ENCODE measurements at places on chromosomes 11 and 22.
A peak's percentile ranks its signal among the peaks of the same experiment; 100 is the strongest.

GRCh38 chr22:32340411-32340810 is 17.3 kb upstream of the RFPL3 start:
- peaks cover 25% of the 10 kb centered on the region for H3K27me3 ChIP-seq
- no peak for DNase-seq
- H3K36me3 ChIP-seq: no peaks in the 10 kb centered on the region
- H3K4me3 ChIP-seq: no peak overlapping the region

DNA sequence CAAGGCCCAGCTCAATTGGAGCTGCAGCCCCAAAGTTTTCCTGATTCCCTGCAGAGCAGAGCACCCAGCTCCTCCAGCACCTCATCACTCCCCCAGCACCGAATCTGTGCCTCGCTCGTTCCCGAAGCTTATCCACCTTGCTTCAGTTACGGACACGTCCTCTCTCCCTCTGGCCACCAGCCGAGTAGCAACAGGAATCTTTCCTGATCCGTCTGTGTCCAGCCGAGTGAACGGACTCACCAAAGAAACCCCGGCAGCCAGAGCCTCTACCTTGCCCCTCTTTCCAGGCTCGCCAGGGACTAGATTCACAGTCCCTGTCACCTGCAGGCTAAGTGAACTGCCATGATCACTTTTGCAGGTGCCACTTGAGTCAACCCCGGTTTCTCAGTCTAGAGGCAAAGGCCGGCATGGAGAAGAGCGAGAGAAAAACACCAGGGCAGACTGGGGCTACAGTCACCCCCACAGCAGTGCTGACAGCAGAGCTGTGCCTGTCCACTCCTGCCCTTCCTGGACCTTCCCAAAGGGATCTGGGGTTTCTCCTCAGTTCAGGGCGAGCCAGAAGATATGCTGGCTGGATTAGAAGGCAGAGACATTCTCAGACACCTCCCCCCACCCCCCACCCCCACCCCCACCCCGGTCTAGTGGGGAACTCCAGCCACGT is 32.3 kb downstream of the BID start:
- H3K36me3 ChIP-seq: no peaks in the 10 kb centered on the region
- H3K4me1 ChIP-seq: peaks cover 9% of the 10 kb centered on the region
- H3K27ac ChIP-seq: no peak overlapping the region
- no peak overlapping the region for H3K4me3 ChIP-seq
- H3K27me3 ChIP-seq: no peaks in the 10 kb centered on the region
- DNase-seq: no peak

- DNase-seq: no peak
- no peak overlapping the region for H3K27ac ChIP-seq
- no peak overlapping the region for H3K4me3 ChIP-seq
- peaks cover 26% of the 10 kb centered on the region for H3K27me3 ChIP-seq
Observed at GRCh38 chr11:44633641-44634040, 68.2 kb downstream of the CD82 start.

- H3K27me3 ChIP-seq: peaks cover 5% of the 10 kb centered on the region
- H3K27ac ChIP-seq: no peak overlapping the region
- no peaks in the 10 kb centered on the region for H3K36me3 ChIP-seq
- no peaks in the 10 kb centered on the region for H3K4me1 ChIP-seq
Observed at GRCh38 chr11:111173221-111173620, 72.3 kb upstream of the POU2AF2 start.

- H3K27ac ChIP-seq: no peak overlapping the region
- H3K4me3 ChIP-seq: no peak overlapping the region
- no peak for DNase-seq
- no peaks in the 10 kb centered on the region for H3K4me1 ChIP-seq
Observed at GRCh38 chr11:130478881-130479280, 30.4 kb downstream of the ADAMTS15 start.

DNA sequence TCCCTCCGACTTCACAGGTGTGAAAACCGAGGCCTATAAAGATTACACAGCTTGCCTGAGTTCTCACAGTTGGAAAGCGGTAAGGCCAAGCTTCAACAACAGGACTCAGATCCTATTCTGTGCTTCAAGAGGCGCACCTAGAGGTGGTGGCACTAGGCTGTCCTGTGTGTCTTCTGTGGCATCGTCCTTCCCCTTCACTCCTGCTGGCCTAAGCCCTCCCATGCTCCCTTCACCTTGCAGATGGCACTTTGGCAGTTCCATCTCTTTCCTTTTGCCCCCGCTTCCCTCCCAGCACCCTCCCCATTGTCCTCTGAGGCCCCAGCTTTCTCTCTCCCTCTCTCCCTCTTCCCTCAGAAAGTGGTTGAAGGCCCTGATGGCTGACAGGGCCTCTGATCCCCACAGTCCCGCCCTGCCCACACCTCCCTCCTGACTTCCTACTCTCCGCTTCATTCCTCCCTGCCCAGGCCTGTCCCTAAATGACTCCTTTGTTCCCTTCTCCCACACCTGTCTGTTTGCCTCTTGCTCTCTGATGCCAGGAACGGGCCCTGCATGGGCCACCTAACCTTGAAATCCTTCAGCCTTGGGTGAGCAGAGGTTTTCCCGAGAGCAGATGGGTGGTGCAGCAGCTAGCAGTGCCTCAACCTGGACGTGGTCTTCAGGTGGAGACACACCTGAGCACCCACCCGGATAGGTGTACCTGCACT is 5.8 kb downstream of the TRIM29 start:
- no peak for DNase-seq
- H3K4me1 ChIP-seq: no peaks in the 10 kb centered on the region
- peaks cover 4% of the 10 kb centered on the region for H3K27me3 ChIP-seq
- H3K27ac ChIP-seq: no peak overlapping the region

DNA sequence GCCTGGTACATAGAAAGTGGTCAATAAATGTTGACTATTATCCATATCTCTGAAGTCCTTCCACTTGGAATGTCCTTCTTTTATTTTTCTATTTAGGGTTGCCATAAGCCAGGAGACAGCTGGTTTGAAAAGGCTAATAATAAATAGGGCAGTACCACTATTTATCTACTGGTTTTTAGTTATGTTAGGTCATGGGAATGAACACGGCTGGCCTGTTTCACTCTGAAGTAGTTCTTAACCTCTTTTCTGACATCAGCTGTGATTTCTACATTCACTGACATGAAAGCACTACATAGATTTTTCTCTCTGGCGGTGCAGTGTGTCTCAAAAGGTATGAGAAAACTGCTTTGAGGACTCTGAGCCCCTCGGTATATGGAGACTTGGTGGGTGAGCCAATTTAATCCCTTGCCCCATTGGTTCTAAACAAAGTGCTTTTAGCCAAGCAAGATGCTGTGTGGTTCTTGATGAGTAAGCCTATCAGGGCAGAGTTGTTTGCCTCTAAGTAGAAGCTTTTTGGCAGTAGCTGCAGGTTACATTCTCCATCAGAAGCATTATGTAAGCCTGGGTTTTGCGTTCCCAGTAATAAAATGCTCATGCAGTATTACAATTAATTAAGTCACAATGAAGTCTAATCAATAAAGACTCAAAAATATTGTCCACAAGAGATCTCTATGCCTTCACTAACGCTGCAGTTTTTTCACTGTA is 48.7 kb upstream of the APOA1 start:
- no peak for DNase-seq
- H3K4me3 ChIP-seq: no peak overlapping the region
- H3K27ac ChIP-seq: no peak overlapping the region
- no peaks in the 10 kb centered on the region for H3K27me3 ChIP-seq

- no peaks in the 10 kb centered on the region for H3K36me3 ChIP-seq
- no peak for DNase-seq
- H3K27me3 ChIP-seq: peaks cover 28% of the 10 kb centered on the region
- no peak overlapping the region for H3K4me3 ChIP-seq
Observed at GRCh38 chr11:12705874-12706273, 31.7 kb downstream of the TEAD1 start.

DNA sequence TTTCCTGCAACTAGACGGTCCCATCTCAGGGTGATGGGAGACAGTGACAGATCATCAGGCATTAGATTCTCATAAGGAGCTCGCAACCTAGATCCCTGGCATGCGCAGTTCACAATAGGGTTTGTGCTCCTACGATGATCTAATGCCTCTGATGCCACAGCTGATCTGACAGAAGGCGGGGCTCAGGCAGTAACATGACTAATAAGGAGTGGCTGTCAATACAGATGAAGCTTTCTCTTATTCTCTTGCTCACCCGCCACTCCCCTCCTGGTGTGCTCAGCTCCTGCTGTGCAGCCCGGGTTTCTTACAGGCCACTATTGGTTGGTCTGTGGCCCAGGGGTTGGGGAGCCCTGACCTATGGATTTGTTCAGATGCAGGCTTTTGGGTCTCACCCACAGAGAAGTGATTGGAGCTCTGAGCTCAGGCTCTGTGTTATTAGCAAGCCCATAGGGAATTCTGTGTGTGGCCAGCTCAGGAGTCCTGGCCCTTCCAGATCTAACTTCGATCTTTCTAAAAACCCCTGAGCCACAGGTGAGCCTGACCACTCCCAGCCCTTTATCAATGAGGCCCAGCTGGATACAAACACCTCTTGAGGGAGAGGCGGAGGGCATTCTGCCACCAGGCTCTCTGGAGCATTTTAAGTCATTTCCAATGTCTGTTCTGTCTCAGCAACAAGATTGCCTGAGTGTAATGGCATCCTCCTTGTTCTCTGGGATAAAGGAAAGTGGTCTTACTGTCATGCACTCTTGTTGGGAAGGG is 351.8 kb downstream of the BUD13 start:
- no peak overlapping the region for H3K4me3 ChIP-seq
- H3K27ac ChIP-seq: no peak overlapping the region
- peaks cover 14% of the 10 kb centered on the region for H3K27me3 ChIP-seq
- no peaks in the 10 kb centered on the region for H3K36me3 ChIP-seq
- no peaks in the 10 kb centered on the region for H3K4me1 ChIP-seq

DNA sequence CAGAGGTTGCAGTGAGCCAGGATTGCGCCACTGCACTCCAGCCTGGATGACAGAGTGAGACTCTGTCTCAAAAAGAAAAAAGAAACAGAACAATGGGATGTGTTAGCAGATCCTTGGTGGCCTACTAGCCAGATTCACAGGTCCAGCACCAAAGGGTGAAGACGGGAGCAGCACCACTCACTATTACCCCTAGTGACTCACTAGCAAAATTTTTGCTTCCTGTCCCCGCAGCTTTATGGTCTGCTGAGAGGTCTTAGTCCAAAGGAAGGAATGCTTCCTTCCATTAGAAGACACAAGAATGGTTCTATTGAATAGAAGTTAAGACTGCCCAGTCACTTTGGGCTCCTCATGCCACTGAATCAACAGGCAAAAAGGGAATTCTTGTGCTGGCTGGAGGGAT is 35.9 kb upstream of the NUP50 start:
- no peak overlapping the region for H3K4me3 ChIP-seq
- no peaks in the 10 kb centered on the region for H3K27me3 ChIP-seq
- peaks cover 14% of the 10 kb centered on the region for H3K36me3 ChIP-seq

DNA sequence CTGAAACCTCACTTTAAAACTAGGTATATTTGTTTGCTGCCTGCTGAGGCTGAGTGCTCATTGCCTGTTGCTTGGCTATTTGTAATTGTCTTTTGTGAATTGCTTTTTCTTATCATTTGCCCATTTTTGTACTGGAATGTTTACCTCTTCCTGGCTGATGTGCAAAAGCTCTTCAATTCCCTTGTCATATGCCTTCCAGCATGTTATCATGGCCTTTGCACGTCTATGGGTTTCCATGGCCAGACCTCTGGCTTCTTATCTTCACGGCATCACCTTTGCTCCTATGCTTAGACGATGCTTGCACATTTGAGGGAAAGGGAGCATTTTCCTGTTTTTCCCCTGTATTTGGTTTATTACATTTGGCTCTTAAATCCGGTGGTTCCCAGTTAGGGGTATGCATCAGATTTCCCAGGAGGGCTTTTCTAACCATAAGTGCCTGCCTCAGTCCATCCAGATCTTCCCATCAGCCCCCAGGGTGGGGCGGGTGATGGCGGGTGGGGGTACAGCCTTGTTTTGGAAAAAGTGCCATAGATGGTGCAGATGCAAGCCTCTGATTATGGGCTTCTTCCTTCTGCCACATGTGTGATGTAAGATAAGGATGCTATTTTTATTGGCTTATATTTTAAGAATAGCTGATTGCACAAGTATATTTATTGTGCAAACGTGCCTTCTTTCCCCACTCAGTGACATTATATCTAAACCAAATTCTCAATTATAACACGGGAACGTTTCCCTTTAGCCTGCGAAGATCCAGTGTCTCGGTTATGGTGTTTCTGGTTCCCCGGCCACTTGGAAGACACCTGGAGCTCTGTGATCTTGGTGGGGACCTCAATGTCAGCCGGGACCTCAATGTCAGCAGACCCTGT is 70.6 kb upstream of the SEPTIN5 start:
- H3K27ac ChIP-seq: no peak overlapping the region
- no peak overlapping the region for H3K4me3 ChIP-seq
- H3K27me3 ChIP-seq: peaks cover 18% of the 10 kb centered on the region
- peaks cover 7% of the 10 kb centered on the region for H3K36me3 ChIP-seq

- DNase-seq: no peak
- peaks cover 39% of the 10 kb centered on the region for H3K27me3 ChIP-seq
- H3K36me3 ChIP-seq: peaks cover 4% of the 10 kb centered on the region
- no peak overlapping the region for H3K27ac ChIP-seq
- peak overlapping the region; percentile 49 for H3K4me3 ChIP-seq
Observed at GRCh38 chr22:45008751-45009605, 827 bp downstream of the PHF21B start.

GRCh38 chr11:46485856-46486443 is 94.4 kb upstream of the CHRM4 start:
- peaks cover 12% of the 10 kb centered on the region for H3K4me1 ChIP-seq
- H3K36me3 ChIP-seq: peaks cover 53% of the 10 kb centered on the region
- H3K4me3 ChIP-seq: no peak overlapping the region
- no peak overlapping the region for H3K27ac ChIP-seq
- no peak for DNase-seq

- no peak overlapping the region for H3K4me3 ChIP-seq
- no peaks in the 10 kb centered on the region for H3K27me3 ChIP-seq
- H3K27ac ChIP-seq: no peak overlapping the region
- DNase-seq: no peak
- no peaks in the 10 kb centered on the region for H3K36me3 ChIP-seq
- no peaks in the 10 kb centered on the region for H3K4me1 ChIP-seq
Observed at GRCh38 chr11:30465192-30465591, 121.0 kb downstream of the MPPED2 start.

DNA sequence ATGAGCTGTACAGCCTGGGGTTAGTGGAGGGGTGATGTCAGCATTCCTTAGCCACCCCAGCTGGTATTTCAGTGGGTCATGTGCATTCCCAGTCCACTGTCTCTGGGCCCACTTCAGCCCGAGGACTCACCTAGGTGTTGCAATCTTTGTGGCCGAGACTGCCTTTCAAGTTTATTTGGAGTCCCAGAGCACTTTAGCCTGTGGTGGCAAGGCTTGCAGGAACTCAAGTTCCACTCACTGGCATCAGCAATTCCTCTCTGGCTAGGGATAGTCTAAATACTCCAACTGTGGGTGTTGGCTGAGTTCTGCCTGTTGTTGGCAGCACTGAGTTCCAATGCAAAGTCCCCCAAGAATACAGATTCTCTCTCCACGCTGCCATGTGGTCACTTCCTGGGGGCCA is 191.6 kb upstream of the PGR start:
- no peak overlapping the region for H3K27ac ChIP-seq
- H3K4me1 ChIP-seq: no peaks in the 10 kb centered on the region
- no peak overlapping the region for H3K4me3 ChIP-seq
- H3K36me3 ChIP-seq: no peaks in the 10 kb centered on the region

- no peak for DNase-seq
- H3K27ac ChIP-seq: no peak overlapping the region
- H3K27me3 ChIP-seq: no peaks in the 10 kb centered on the region
- no peak overlapping the region for H3K4me3 ChIP-seq
Observed at GRCh38 chr11:122893131-122893530, 10.6 kb downstream of the JHY start.
